ENCODE measurements at places on chromosomes 1 and 21.

DNA sequence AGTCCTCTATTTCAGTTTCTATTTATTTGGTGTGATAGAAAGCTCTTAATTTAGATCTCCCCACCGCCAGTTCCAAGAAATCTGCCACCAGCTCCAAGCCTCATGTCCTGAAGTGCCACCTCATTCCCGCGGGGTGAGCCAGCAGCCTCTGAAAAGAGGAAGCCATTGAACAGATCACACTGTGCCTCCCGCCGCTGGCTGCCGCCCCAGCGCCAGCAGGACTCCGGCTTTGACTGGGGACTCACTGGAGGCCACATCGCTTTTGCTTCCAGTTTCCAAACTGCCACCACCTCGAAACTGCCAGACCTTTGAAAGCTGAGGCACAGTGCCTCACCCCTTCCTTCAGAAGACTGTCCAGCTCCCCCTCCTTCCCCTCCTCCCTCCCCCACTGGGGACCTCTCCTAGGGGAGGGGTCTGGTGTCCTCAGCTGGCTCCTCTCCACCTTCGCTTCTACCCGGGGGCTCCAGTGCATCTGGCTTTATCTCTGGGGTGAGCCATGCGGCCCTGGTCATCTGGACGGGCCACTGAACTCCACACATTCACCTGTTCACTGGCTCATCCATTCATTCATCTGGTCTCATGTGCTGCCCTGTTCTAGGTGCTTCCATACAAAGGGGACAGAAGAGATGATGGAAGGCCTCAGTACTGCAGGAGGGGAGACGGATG lies 58.9 kb downstream of the VPS26C start:
- peak; percentile 85 for DNase-seq

DNA sequence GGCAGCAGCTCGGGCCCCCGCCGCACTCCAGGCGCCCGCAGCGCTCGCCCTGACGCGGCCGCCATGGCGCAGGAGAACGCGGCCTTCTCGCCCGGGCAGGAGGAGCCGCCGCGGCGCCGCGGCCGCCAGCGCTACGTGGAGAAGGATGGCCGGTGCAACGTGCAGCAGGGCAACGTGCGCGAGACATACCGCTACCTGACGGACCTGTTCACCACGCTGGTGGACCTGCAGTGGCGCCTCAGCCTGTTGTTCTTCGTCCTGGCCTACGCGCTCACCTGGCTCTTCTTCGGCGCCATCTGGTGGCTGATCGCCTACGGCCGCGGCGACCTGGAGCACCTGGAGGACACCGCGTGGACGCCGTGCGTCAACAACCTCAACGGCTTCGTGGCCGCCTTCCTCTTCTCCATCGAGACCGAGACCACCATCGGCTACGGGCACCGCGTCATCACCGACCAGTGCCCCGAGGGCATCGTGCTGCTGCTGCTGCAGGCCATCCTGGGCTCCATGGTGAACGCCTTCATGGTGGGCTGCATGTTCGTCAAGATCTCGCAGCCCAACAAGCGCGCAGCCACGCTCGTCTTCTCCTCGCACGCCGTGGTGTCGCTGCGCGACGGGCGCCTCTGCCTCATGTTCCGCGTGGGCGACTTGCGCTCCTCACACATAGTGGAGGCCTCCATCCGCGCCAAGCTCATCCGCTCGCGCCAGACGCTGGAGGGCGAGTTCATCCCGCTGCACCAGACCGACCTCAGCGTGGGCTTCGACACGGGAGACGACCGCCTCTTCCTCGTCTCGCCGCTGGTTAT lies 2.8 kb downstream of the KCNJ9 start:
- peak; percentile 85 for DNase-seq

GRCh38 chr1:113742515-113742914 lies 16.8 kb downstream of the PHTF1 start:
- no peak for DNase-seq

DNA sequence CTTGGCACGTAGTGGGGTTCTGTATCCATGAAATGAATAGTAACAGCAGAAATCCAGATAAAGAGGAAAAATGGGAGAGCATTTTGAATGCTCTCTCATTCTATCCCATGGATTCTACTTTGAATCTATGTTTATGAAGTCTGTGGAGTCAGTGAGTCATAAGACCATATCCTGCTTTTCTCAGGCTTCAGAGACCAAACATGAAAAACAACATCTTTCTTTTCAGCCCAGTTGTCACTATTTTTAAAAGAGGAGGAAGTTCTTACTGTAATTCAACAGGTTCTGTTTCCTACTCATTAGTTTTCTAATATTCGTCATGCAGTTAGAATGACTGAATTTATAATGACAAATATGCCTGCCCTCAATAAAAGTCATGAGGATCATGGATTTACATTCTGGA lies 39.4 kb upstream of the CD55 start:
- DNase-seq, result no peak

DNA sequence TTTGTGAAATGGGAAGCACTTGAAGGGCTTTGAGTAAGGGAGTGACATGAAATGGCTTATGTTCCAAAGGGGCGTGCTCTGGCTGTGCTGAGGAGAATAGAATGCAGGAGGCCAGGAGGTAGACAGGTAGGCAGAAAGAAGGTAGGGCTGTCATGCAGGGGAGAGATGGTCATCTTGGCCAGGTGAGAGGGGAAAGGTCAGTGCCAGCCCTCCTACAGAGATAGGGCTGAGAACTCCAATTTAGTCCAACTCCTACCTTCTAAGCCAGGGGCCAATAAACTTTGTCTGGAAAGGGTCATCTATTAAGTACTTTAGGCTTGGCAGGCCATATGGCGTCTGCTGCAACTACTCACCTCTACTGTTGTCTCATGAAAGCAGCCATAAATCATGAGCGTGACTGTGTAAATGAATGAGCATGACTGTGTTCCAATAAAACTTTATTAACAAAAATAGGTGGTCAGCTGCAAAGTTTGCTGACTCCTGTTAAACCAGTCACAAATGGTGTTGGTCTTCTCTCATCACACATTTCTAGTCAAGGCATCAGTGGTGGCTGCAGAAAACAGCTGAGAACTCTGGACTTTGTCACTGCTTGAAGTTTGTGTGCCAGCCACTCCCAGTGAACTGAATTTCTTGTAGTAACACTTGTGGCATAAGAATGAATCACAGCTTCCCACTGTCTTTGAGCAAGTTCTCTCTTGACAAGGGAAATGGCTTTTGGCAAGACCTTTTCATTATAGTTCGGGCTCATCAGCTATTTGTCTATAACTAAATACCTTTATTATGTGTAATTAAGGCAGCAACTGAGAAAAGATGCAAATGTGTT lies 32.0 kb upstream of the CD2 start:
- DNase-seq, result no peak

DNA sequence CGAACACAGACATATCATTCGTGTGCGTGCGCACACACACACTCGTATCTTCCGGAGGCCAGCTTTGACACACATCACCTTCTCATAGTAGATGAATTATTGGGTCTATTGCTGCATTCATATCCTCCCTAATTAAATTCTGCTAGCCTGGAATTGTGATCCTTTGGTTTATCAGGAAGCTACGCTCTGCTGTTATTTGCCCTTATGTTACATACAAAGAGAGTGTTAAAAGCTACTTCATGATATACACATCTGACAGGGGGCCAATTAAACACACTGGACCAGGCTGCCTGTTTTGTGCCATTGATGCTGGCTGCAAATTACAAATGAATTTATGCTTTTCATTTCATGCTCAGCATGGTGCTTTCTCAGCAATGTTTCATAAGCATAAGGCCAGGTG lies 252.0 kb downstream of the RHOU start:
- DNase-seq, result no peak

GRCh38 chr1:200861937-200862647 lies 10.7 kb upstream of the GPR25 start:
- DNase-seq, result peak; percentile 40

DNA sequence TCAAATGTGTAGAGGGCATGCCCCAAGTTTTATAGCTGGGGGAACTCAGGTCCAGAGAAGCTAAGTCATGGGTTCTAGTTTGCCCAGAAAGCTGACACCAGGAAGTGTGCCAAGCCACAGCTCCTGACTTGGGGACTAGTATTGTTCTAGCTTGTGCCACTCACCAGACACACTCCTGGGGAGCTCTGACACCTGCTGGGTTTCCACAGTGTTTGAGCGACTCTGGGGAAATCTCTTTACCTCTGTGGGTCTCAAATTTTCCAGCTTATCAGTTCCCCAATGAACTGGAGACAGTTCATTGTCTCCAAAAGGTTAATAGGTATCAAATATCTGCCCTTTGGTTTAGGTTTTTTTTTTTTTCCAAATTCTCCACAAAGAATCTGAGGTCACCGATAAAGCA lies 4.2 kb downstream of the KISS1 start:
- no peak for DNase-seq

DNA sequence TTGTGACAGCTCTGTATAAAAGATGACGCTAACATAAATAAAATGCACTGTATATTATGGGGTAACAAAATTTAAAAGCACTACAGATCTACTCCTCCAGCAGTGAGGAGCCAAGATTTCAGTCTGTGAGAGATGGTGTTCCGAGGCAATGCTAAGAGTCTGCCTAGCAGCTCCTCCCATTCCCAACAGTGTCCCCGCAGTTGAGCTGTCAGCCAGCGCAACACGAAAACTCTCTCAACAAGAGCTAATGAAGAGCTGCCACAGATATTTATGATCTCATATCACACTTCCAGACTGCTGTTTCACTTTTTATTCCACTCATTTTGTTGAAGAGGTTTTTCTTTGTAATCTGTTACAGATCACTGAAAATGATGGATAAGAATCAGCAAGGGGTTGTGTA lies 53.9 kb upstream of the ESRRG start:
- no peak for DNase-seq

GRCh38 chr1:82597649-82598048 lies 796.9 kb downstream of the ADGRL2 start:
- DNase-seq, result no peak

DNA sequence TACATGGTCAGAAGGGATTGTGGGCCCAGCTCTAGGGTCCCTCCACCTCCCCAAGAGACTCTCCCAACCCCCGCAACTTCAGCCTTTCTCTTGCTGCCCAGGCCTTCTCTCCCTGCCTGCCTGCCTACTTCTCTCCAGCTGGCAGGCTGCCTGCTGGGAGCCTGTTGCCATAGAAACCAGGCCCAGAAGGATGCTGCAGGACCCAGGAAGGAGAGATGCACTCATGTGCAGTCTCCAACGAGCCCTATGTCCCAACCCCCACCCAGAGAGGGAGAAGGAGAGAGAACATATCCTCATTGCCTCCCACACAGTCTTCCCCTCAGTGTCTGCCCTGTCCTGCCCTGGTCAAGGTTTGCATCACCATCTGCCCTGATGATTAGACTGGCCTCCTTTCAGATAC lies 10.8 kb upstream of the SMIM12 start:
- no peak for DNase-seq

DNA sequence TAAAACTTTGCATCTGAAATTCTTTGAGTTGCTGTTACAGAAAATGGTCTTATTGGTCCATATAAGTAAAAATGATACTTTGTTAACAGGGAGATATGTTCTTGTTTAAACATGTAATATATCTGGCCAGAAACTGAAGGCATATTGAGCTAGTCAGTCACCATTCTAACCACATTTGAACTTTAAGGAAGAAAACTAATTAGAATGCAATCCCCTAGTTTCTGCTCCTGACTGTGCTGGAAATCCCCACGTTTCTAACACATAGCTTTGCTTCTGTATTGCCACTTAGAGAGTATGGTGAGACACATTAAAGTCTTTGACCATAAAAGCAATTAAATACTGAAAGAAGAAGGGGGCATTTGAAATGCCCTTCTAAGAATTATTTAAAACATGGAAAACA lies 32.1 kb upstream of the HIVEP3 start:
- DNase-seq, result peak; percentile 31

DNA sequence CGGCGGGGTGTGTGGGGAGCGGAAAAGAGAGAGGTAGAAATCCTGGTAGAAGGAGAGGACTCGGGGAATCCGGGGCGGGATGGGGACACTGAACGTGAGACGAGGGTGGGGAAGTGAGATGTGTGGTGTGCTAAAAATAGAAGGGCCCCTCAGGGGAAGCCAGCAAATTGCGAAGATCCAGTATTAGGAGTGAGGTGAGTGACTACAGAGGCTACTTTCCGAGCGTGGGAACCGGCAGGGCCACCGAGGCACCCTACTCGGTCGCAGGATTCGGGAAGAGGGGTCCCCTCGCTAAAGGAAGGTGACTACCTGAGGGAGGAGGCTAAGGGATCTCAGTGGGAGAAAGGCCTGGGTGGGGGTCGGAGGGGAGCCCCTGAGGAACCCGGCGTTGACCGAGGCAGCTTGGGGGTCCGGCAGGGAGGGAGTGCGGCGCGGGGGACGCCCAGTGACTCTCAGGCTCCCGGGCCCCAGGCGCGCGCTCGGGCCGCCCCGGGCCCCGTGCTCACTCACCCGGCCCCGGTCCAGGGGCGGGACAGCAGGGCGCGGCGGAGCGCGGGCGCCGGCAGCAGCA lies 318 bp downstream of the ALDH4A1 start:
- no peak for DNase-seq

- no peak for DNase-seq
Measured at GRCh38 chr1:174768949-174769348, 230.8 kb upstream of the CACYBP start.

DNA sequence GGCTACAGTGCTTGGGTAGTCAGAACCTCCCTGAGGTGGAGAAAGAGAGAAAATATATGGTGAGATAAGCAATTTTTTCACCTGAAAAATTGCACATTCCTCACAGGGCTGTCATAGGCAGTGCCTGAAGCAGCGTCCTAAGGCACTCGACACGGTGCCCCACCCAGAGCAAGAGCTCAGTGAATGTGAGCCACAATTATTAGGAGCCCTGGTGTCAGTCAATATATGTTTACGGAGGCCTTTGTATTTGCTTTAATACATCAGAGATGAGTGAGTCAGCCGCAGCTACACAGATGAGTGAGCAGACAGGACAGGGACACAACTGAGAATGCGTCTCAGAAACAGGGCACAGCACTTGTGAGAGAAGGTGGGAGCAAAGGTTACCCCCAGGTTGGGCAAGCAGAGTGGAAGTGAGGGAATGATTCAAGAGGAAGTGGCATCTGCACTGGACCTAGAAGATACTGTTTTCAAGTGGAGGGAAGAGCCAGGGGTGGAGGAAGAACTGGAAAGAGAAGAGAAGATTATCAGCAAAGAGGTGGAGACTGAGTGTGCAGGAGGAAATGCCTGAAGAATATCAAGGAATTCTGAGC lies 5.2 kb upstream of the PIGC start:
- DNase-seq, result no peak

DNA sequence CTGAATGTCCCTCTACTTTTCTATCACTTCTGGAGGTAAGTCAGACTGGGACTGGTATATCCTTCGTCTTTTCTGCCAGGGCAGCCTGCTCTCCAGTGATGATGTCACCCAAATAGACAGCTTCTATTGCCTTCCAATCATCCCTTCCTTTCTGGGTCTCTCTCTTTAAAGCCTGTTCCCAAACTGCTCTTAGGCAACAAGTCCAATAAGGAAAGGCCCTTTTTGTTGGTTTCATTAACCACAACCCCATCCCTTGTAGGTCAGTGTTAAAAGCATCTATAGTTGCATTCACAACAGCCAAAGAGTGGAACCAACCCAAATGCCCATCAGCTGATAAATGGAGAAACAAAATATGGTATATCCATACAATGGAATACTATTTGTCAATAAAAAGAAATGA lies 114.4 kb downstream of the CNIH3 start:
- DNase-seq, result no peak

DNA sequence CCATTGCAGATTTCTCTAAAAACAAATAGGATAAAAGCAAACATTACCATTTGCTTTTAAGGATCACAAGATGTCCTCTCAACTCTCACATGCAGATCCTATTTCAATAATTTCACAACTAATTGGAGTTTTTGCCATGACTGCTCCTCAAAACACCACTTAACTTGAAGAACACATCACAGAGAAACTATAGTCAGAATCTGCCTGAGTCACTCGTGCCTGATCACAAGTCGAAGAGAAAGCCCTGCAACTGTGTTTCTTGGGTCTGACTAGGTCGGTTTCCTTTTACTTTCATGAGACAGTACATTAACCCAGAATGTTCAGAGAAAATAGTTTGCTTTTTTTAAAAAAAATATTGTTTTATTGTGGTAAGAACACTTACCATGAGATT lies 46.3 kb upstream of the SMYD2 start:
- no peak for DNase-seq

All from GM10248 (cell line).